ENCODE measurements at places on chromosomes 7 and 10.

DNA sequence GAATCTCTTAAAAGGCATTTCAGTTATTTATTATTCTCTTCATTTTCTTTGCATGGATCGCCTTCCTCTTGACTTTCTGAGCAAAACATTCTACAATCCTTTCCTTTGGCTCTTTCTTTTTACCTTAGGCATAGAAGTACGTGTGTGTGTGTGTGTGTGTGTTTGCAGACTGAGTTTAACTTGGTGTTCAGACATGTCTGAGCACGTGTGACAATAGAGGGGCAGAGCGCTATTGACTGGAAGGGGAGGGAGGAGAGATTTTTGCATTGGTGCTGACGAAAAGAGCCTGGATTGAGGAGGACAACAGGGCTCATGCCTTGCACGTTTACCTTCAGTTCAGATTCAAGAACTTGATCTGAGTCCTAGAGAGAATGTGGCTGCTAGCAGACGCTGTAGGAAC, 129.8 kb downstream of the SEC23IP start:
- no peak for DNase-seq

- DNase-seq, result no peak
These were observed 18.6 kb upstream of the GTPBP4 start for GRCh38 chr10:969473-970150.

DNA sequence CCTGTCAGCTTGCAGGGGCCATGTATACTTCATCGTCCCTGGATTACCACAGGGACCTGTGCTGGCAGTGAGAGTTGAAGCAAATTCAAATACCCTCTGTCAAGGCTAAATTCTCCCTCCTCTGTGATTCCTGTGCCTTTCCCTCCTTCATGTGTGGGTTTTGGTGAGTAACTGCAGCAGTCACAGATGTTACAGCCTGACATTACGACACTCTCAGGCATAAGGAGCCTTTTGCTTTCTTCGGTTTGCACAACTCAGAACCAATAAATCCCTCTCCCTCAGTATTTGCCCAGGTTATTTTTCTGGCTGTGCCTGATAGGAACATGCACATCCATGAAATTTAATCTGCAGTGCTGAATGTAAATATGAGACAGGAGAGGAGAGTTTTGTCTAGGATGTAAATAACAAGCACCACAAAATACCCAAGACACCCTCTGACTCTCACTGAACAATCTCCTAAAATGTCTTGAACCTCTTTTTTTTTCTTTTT, 997.2 kb upstream of the GHITM start:
- DNase-seq, result no peak

- DNase-seq, result no peak
These were observed 71.3 kb upstream of the ARMC3 start for GRCh38 chr10:22856444-22857074.

GRCh38 chr7:142802301-142802700, 31.5 kb downstream of the PRSS2 start:
- no peak for DNase-seq

DNA sequence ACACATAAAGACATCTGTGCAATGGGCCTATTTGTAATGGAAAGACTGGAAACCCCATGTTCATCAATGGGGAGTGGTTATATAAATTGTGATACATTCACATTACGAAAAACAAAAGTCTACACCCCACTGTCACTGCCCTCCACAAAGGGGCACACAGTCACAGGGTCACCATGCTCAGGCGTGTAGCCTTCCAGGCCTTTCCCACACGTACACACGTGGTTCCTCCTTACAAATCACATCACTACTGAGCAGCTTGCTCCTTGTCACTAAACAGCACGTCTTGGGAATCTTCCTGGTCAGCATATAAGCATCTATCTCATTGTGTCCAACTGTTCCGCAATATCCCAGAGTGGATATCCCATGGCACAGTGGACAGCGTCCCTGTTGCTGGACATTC, 163.1 kb downstream of the SLIT1 start:
- peak; percentile 21 for DNase-seq

DNA sequence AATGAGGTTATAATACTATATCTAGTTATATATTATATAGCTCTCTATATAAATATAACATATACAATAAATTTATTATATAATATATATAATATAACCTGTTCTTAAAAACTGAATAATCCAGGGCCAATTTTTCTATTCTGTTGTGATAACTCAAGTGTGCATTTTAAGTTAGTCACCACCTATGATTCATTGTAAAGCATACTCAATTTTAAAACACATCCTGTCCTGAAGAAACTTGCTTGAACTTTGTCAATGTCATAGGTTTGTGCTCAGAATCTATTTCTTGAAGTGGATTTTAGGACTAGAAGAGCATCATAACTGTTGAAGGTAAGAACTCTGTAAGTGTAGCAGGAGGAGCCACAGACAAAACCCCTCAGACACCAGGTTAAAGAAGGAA, 1209.8 kb downstream of the REEP3 start:
- no peak for DNase-seq

GRCh38 chr10:101446071-101446470, 92.1 kb downstream of the BTRC start:
- no peak for DNase-seq

- no peak for DNase-seq
These were observed 22.7 kb downstream of the CISD1 start for GRCh38 chr10:58291538-58292174.

DNA sequence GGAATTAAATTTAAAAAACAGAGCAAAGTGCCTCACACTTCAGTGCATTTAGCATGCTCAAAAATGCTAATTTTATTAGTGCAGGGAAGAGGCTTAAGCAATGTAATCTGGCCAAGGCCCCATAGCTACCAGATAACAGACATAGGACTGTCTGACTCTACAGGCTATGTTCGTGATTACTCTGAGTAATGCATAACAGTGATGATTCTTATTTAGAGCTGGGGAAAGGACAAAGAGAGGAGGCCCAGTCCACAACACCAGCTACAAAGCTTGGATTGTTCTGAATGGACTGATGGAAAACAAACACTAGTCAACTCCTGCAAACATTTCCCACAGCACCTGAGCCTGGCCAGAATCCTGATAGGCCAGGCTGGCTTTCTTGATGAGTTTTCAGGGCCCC, 8.4 kb upstream of the CH25H start:
- DNase-seq, result no peak

DNA sequence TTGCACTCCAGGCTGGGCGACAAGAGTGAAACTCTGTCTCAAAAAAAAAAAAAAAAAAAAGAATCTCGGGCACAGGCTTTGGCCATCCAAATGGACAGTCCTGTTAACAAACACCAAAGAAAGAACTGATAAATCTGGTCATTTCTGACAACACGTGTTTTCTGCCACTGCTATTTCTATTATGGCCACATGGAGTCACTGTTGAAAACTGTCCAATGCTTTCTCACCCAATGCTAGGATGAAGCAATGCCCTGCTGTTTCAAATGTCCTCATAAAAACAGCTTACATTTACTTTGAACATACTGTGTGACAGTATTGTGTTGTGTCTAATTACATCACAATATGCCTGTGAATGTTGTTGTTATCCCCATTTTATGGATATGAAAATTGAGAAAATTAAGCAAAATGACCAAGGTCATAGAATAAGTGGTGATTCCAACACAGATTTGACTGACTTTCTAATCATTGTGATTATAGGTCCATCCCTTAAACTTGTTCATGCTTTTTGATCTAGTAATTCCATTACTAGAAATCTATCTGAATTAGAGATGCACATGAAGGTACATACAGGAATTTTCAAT, 19.9 kb upstream of the MAP3K8 start:
- no peak for DNase-seq

DNA sequence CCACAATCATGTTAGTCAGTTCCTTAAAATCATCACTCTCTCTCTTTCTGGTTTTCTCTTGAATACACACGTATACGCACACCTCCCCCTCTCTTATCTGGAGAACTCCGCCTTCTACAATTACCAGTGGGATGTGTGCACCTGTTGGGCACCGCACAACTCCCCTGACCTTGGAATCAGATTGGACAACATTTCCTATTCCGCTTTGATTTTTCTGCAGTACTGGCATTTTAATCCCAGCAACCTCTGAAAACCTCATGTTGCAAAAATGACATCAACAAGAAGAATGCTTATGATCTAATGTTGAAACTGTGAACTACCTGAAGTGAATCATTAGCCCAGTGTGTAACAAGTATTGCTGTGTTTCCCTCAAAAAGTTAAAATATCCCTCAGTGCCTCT, 109.6 kb downstream of the KIAA1217 start:
- no peak for DNase-seq

DNA sequence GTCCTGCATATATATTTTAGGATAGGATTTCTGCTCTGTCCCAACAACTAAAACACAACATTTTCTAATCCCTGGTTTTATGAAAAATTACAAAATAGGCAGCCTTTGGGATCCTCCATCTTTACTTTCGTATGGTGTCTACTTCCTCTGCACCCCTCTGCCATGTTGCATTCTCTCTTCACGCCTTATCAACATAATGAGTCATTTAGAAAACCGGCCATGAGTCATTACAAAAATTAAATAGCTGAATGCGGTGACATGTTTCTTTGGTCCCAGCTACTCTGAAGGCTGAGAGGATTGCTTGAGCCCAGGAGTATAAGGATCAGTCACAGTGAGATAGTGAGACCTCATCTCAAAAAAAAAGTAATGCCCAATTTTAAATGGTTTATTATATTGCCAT, 148.1 kb upstream of the CELF2 start:
- no peak for DNase-seq

- no peak for DNase-seq
These were observed 39.1 kb downstream of the COL13A1 start for GRCh38 chr10:69840773-69841172.

DNA sequence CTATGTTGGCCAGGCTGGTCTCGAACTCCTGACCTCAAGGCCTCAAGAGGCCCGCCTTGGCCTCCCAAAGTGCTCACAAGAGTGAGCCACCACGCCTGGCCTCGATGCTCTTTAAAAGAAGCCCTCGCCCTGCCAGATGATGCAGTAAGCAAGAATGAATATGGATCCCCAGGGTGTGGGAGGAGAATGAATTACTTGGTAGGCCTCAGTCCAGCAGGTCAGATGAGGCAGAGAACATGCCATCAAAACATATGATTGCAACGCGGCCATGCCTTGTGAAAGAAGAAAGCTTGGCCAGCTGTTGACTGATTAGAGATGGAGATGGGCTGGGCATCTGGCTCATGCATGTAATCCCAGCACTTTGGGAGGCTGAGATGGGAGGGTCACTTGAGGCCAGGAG, 68.7 kb downstream of the CAMK1D start:
- no peak for DNase-seq

- DNase-seq, result no peak
These were observed 98.6 kb downstream of the ELMO1 start for GRCh38 chr7:37349979-37350590.

DNA sequence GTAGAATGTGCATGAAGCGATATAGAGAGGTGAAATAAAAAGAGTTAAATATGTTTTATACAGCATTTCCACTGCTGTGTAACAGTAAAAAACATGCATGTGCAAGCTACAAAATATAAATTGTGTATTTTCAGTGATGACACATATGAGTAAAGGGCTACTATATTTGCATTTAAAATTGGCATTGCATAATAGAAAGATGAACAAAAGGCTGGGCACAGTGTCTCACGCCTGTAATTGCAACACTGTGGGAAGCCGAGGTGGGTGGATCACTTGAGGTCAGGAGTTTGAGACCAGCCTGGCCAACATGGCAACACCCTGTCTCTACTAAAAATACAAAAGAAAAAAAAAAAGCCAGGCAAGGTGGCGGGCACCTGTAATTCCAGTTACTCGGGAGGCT, 79.8 kb upstream of the CCDC71L start:
- DNase-seq, result no peak

- no peak for DNase-seq
These were observed 348.0 kb downstream of the SUGCT start for GRCh38 chr7:40482845-40483244.

DNA sequence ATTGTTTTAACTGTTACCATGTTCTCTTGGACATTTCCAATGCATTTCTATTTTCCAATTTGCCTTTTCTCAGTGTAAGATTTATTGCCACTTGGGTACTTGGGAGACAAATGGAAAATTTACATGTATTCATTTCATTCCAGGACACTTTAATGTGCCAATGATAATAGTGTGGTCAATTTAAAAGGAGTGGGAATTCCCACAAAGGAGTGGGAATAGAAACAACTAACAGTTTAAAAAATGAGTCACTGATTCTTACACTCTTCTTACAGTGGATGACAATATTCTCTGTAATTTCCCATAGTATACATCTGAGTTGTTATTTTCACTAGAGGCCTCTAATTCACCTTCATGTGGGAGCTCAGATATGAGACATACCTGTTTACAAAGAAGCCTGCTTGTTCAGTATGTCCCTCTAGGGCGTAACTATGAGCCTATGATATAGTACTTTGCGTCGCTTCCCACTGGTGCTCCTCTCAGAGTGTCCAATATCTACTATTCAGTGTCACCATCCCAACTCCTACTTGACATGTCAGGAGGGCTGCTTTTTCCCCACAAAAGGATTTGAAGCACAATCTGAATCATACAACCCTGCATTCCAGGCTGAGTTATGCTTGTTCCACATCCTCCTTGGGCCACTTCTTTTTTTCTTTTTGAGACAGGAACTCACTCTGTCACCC, 301.3 kb downstream of the PHTF2 start:
- DNase-seq, result no peak

GRCh38 chr7:52669031-52669430, 366.4 kb upstream of the POM121L12 start:
- no peak for DNase-seq

- DNase-seq, result no peak
These were observed 652.7 kb upstream of the POM121L12 start for GRCh38 chr7:52382731-52383130.

GRCh38 chr7:116150588-116150987, 59.8 kb upstream of the TES start:
- DNase-seq, result no peak

DNA sequence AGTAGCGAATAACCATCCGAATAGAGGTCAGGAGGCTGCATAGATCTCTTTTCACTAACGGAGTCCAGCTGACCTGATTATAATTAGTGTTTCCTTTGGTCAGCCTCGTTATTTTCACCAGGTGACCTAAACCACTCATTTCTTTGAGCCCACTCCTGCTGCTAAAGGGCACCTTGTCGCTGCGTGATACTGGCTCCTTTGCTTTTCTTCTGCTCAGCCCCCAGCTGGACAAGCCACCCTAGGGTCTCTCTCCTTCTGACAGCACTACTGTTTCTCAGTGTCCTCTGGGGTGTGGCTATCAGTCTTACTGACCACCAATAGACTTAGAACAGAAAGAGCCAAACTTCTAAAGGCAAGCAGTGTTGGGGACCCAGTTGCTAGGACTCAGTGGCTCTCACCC, 2.7 kb upstream of the IGFBP3 start:
- no peak for DNase-seq

- DNase-seq, result no peak
These were observed 371.8 kb downstream of the MDFIC start for GRCh38 chr7:115293628-115294240.

DNA sequence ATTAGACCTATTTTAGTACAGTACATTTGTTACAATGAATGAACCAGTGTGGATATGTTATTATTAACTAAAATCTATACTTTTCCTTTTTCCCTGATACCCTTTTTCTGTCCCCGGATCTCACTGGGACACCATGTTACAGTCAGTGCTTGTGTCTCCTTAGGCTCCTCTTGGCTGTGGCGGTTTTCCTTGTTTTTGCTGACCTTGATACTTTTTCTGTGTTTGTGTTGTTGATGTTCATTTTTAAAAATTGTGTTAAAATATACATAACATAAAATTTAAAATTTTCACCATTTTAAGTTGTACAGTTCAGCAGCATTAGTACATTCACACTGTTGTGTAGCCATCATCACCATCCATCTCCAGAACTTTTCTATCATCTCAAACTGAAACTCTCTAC, 54.2 kb upstream of the OSBPL3 start:
- no peak for DNase-seq

- no peak for DNase-seq
These were observed 320.8 kb upstream of the NRP1 start for GRCh38 chr10:33655165-33655815.
